Astrocyte (in vitro differentiated cells and primary cell): ENCODE measurements at places on chromosomes 16 and 17.

DNA sequence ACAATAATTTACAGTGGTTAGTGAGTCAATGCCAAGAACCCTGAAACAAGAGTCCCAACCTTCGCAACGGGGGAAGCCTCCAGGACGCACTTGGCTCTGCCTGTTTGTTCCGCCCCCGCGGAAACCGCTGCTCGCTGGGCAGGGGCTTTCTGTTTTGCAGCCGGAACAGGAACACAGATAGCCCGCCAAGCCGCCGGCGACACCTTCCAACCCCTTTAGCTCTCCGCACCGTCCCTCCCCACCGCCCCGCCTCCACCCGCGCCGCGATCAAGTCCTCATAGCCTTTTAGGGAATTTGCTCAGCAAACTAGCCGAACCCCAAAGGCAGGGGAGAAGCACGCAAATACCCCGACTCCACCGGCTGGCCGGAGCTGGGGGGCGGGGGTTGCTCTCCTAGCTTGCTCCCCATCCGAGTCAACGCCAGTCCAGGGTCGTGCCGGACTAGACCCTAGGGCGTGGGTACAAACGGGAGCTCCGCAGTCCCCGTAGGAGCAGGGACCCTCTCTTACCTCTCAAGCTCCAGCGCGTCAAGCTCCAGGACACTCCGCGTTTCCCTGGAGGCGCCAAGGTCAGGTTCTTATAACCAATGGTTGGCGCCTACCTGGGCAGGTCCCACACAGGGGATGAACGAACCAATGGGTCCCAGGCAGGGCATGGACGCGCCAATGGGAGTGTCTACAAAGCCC lies at the start of gene SLFN13:
Gene SLFN13 (minus strand): TSS at position 553 of the 685 bp plus-strand sequence. CDS start 3,086 bp downstream, outside the sequence.
- DNase-seq, result peak; percentile 73

- DNase-seq, result no peak
These were observed 22.9 kb downstream of the CLUH start for GRCh38 chr17:2688351-2689342.

DNA sequence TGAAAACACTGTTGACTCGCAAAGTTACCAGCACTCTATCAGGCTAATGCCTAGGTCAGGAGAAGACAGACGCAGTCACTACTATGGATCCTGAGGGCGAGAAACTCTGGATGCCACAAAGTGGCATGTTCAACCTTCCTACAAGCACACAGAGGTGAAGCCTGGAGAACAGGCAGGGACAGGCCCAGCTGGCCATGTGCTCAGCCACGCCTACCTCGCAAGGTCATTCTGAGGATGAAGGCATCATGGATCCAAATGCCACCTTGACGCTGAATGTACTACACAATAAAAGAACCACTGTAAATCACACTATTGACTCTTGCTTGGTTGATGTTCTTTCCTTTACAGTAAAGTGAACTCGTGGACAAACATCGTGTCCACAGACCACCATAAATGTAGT lies 85.8 kb downstream of the ANKRD11 start:
- DNase-seq, result no peak

- peak; percentile 97 for DNase-seq
These were observed 1.3 kb upstream of the PER1 start for GRCh38 chr17:8153525-8153956.

DNA sequence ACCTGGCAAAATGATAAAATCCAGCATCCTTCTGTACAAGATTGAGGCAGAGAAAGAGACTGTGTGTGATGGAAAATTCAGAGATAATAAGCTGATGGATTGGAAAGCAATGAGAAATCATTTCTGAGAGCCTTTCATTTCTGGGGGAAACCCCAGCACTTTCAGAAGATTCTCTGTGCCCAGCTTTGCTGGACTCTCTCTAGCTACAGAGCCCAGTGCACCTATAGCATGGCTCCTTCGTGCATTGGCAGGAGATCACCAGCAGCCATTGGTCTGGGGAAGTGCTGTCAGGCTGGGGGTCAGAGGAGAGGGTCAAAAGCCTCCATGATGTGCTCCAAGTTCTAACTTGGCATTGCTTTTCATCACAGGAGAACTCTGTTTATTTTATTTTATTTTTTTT lies 259.9 kb downstream of the SOX9 start:
- DNase-seq, result no peak
